Esophagus muscularis mucosa (tissue), 4 donors: ENCODE measurements at places on chromosomes 1 and 21. TPM values are rescaled to one million over a fixed set of nuclear protein-coding genes. Genes with fewer than 3 reads are reported as not detected.

- DNase-seq, result no peak
- H3K27me3 ChIP-seq, result no peaks in the 10 kb centered on the region
- H3K27ac ChIP-seq, result no peak overlapping the region
- H3K4me3 ChIP-seq, result no peak overlapping the region
Observed at GRCh38 chr1:23745515-23745914, 2.2 kb downstream of the ELOA start.

DNA sequence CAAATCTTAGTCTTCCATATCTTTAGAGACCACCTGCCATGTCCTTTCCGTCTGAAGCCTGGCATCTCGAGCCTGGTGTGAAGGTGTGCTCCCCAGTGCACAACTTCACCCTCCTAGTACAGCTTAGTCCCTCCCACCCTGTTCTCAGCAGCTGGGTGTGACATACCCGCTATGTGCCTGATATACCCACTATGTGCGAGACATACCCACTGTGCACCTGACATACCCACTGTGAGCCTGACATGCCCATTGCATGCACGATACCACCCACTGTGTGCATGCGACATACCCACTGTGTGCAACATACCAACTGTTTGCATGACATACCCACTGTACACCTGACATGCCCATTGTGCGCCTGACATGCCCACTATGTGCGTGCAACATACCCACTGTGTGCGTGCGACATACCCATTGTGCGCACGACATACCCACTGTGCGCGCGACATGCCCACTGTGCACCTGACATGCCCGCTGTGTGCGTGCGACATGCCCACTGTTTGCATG is 3.0 kb upstream of the RRP1 start:
- H3K27me3 ChIP-seq, result no peaks in the 10 kb centered on the region
- no peak for DNase-seq
- peaks cover 3% of the 10 kb centered on the region for H3K36me3 ChIP-seq
- no peak overlapping the region for H3K27ac ChIP-seq
- H3K4me1 ChIP-seq, result peaks cover 12% of the 10 kb centered on the region

The LIPI gene
- not detected for total RNA-seq

The TNFRSF4 gene
- total RNA-seq, result 1.1 TPM

- no peak overlapping the region for H3K27ac ChIP-seq
- H3K27me3 ChIP-seq, result no peaks in the 10 kb centered on the region
- no peaks in the 10 kb centered on the region for H3K4me1 ChIP-seq
- no peak overlapping the region for H3K4me3 ChIP-seq
Observed at GRCh38 chr1:54810153-54810942, 9.2 kb upstream of the TTC22 start.

The SPRR2B gene
- not detected for total RNA-seq

- no peak for DNase-seq
- no peak overlapping the region for H3K27ac ChIP-seq
- H3K36me3 ChIP-seq, result peaks cover 14% of the 10 kb centered on the region
- H3K4me3 ChIP-seq, result no peak overlapping the region
- no peaks in the 10 kb centered on the region for H3K27me3 ChIP-seq
- H3K4me1 ChIP-seq, result peaks cover 57% of the 10 kb centered on the region
Observed at GRCh38 chr1:16391411-16391810, 24.4 kb downstream of the SZRD1 start.

DNA sequence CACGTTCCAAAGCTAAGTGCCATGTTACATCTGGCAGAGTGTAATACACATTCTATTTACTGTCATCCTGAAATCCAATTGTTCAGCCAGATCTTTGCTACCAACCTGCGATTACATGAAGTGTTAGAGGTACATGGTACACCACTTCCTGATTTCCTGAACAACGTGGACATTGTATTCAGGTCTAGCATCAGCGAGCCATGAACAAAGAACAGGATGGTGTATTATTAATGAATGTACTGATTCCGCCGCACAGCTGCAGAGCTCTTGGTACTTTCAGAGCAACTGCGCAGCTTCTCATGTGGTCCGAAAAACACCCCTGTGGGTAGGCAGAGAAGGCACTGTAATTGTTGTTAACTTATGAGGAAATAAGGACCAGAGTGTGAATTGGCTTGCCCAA is 511.4 kb downstream of the AJAP1 start:
- H3K4me3 ChIP-seq, result no peak overlapping the region
- no peak for DNase-seq
- no peaks in the 10 kb centered on the region for H3K36me3 ChIP-seq
- H3K27ac ChIP-seq, result no peak overlapping the region
- H3K27me3 ChIP-seq, result peaks cover 27% of the 10 kb centered on the region
- H3K4me1 ChIP-seq, result no peaks in the 10 kb centered on the region

The MIXL1 gene
- total RNA-seq, result not detected

GRCh38 chr1:42646056-42646455 is 12.2 kb upstream of the PPIH start:
- H3K4me1 ChIP-seq, result no peaks in the 10 kb centered on the region
- no peaks in the 10 kb centered on the region for H3K27me3 ChIP-seq
- no peak overlapping the region for H3K4me3 ChIP-seq
- no peak for DNase-seq

The SLC2A5 gene
- total RNA-seq, result 0.06 TPM

DNA sequence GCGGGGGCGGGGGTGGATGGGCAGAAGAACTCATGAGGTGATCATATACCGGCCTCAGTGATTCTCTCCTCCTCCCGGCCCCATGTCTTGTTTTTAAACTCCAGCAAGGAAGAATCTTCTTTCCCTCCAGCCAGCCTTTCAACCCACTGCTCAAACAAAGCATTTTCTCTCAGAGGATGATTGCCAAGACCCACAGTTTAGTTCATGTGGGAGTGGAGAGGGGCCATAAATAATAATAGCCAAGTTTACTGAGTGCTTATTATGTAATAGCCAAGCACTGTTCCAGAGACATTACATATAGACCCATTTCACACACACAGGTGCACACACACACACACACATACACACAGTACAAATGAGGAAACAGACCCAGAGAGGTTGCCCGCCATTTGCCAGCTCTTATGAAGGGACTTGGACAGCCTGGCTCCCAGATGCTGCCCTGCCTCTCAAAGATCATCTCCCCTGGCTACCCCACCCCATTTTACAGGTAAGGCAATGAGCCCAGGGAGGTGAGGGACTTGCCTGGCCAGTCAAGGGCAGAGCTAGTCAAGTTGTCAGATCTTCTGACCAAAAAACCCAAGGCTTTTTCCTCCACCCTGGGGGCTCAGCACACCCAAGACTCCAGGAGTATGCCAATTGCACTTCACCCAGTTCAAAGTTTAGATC is 18.0 kb upstream of the BCAR3 start:
- no peak overlapping the region for H3K4me3 ChIP-seq
- H3K27me3 ChIP-seq, result no peaks in the 10 kb centered on the region
- peaks cover 11% of the 10 kb centered on the region for H3K4me1 ChIP-seq
